Neural progenitor cell (in vitro differentiated cells): ENCODE measurements at places on chromosomes 16 and 17. TPM values are rescaled to one million over a fixed set of nuclear protein-coding genes. Genes with fewer than 3 reads are reported as not detected.

DNA sequence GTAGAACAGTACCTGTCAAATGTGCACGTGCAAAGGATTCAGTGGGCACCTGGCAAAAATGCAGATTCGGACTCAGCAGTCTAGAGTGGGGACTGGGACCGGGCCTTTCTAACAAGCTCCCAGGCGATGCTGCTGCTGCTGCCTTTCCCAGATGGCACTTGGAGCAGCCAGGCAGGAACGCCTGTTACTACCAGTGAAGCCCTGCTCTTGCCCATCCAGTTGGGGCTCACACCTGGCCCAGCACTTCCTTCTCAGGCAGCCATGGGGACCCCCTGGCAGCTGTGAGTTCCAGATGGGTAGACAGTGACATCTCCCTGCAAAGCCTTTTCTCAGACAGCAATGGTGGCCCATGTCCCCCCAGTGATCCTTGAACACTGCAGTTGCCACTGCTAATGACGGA is 30.4 kb downstream of the KDM8 start:
- no peaks in the 10 kb centered on the region for H3K27me3 ChIP-seq
- H3K4me3 ChIP-seq = no peak overlapping the region
- no peaks in the 10 kb centered on the region for H3K36me3 ChIP-seq
- no peak for DNase-seq
- H3K27ac ChIP-seq = no peak overlapping the region

Gene TBC1D3K
- total RNA-seq = not detected in 2 replicates

DNA sequence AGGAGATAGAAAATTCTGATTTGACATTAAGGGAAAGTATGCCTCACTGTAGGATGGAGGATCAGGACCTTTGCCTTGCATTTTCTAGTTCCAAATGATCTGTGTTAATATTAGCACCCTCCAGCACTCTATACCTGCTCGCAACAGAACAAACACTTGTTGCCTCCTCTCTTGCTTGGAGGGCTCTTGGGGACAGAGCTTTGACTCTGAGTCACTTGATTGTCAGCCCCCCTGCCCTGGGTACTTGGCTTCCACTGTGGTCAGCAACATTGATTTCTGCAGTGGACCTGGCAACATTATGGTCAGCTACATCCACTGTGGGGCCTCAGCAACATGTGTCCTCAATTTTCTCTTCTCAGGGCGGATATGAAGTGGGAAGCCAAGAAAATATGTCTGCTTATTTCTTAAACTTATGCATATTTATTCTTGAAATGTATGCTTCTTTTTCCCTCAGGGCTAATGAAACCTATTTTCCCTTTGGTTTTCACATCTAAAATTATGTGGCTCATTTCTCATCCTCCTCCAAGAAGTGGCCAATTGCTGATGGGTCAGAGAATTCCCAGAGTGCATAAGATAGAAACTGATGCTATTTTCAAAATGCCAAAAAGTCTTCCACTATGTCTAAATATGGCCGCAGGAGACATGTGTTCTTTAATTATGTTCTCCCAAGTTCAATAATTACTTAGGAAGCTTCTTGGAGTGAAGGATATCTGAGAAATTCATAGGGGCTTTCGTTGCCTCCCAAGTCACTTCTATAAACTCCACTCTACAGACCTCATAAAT is 94.6 kb upstream of the SMIM36 start:
- no peaks in the 10 kb centered on the region for H3K27me3 ChIP-seq
- no peak for DNase-seq
- H3K36me3 ChIP-seq = no peaks in the 10 kb centered on the region
- H3K27ac ChIP-seq = no peak overlapping the region
- peaks cover 31% of the 10 kb centered on the region for H3K4me1 ChIP-seq

- H3K27me3 ChIP-seq = no peaks in the 10 kb centered on the region
- H3K36me3 ChIP-seq = no peaks in the 10 kb centered on the region
- H3K4me3 ChIP-seq = no peak overlapping the region
- no peak overlapping the region for H3K27ac ChIP-seq
These were observed 496.9 kb upstream of the C16orf82 start for GRCh38 chr16:26569793-26570192.

GRCh38 chr16:30984669-30985400 is at the start of gene HSD3B7:
HSD3B7 (plus strand) TSS chr16:30985207; CDS start chr16:30985659, 452 bp downstream.
- H3K4me1 ChIP-seq = no peaks in the 10 kb centered on the region
- no peak within 1 kb of the TSS for H3K27ac ChIP-seq
- no peaks in the 10 kb centered on the region for H3K27me3 ChIP-seq
- peak; percentile 90 for DNase-seq
- H3K36me3 ChIP-seq = no peaks in the 10 kb centered on the region

DNA sequence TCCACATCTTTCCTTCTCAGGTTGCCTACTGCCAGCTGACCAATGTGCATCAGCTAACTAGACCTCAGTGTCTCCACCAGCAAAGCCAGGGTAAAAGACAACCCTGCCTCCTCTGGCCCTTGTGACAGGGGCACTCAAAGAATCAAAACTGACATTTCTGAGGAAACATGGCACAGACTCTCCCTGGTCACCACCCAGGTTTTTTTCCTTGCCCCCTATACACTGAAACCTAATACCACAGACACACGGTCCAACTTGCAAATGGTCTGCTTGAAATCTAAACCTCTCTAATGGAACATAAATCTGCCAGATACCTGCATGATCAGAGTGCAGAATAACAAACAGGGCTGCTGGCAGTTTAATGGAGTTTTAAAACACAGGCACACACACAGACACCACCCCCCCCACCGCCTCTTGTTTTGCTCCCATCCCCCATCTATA is 19.5 kb upstream of the CORO6 start:
- peak; percentile 2 for DNase-seq
- H3K36me3 ChIP-seq = no peaks in the 10 kb centered on the region
- peaks cover 8% of the 10 kb centered on the region for H3K4me1 ChIP-seq
- no peak overlapping the region for H3K4me3 ChIP-seq
- no peaks in the 10 kb centered on the region for H3K27me3 ChIP-seq

DNA sequence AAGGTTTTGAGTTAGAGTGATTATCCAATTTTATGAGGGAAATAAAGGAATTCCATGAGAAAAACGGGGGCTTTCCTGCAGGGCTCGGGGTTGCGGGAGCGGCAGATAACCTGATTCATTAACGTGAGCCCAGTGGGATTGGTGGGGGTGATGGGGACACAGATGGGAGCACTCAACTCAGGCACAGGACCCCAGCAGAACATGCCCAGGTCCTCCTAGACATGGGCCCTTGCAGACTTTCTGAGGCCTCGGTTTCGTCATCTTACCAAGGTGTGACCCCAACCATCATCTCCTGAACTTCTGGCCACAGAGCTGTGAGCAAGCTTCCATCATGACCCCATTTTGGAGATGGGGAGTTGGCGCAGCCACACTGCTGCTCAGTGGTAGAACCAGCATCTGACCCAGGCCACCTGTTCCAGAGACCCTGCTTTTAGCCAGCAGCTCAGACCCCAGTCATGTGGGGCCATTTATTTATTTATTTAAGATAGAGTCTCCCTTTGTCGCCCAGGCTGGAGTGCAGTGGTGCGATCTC is 22.3 kb downstream of the CARHSP1 start:
- no peaks in the 10 kb centered on the region for H3K27me3 ChIP-seq
- H3K27ac ChIP-seq = peak overlapping the region; percentile 46
- no peak overlapping the region for H3K4me3 ChIP-seq
- no peak for DNase-seq
- H3K36me3 ChIP-seq = no peaks in the 10 kb centered on the region
- H3K4me1 ChIP-seq = no peaks in the 10 kb centered on the region

- H3K27me3 ChIP-seq = no peaks in the 10 kb centered on the region
- no peak overlapping the region for H3K4me3 ChIP-seq
- peak; percentile 31 for DNase-seq
- no peaks in the 10 kb centered on the region for H3K4me1 ChIP-seq
- H3K36me3 ChIP-seq = no peaks in the 10 kb centered on the region
These were observed 65.3 kb upstream of the NUDT7 start for GRCh38 chr16:77657016-77657415.

Gene DBNDD1
- 5.2 and 19.4 TPM in 2 replicates for total RNA-seq

- H3K4me3 ChIP-seq = no peak overlapping the region
- H3K27me3 ChIP-seq = no peaks in the 10 kb centered on the region
- no peak for DNase-seq
- H3K36me3 ChIP-seq = no peaks in the 10 kb centered on the region
These were observed 14.7 kb upstream of the SMURF2 start for GRCh38 chr17:64676763-64677162.

- H3K4me3 ChIP-seq = no peak overlapping the region
- DNase-seq = no peak
- H3K27me3 ChIP-seq = no peaks in the 10 kb centered on the region
- H3K36me3 ChIP-seq = no peaks in the 10 kb centered on the region
These were observed 45.2 kb downstream of the MFSD11 start for GRCh38 chr17:76783146-76783545.

GRCh38 chr17:18332909-18333489 is 17.9 kb downstream of the SMCR8 start:
- DNase-seq = no peak
- no peaks in the 10 kb centered on the region for H3K36me3 ChIP-seq
- H3K4me3 ChIP-seq = no peak overlapping the region

Gene MT4
- not detected in 2 replicates for total RNA-seq

Gene LAT
- 2.9 TPM in 1 of 2 replicates, not detected in the other for total RNA-seq

DNA sequence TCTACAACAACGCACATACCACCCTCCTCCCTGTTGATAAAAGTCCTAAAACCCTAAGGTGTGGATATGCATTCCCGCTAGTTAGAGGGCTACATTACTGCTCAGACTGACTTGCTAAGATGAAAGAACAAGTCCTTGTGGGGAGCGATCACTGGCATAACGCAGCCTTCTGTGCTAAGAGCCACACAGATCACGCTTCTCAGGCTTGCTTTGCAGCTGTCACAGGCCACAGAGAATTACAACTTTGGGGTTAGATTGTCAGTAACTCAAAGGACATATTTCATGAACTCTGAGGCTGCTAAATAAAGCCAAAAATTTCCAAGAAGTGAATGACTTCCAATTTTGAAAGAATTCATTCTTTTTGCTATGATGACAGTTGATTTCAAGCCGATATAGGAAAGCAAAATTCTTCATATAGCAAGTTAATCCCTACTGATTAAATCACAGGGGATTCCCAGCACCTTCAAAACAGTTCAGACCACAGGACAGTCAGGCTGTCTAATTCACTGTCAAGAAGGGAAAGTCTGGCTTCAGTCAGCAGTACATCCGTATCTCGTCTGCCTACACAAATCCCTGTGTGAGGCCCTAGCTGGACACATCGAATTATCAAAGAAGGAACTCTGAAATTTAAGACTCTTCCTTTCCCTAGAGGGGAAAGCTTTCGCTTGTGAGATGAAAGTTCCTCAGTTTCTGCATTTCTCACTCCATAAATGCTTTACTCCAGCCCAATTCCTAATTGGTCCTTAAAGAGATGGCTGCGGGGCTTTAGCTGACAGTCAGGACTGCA is 107.1 kb downstream of the VPS53 start:
- H3K27ac ChIP-seq = no peak overlapping the region
- no peaks in the 10 kb centered on the region for H3K36me3 ChIP-seq
- H3K27me3 ChIP-seq = no peaks in the 10 kb centered on the region

Gene CDH8
- 23.7 and 31.4 TPM in 2 replicates for total RNA-seq

GRCh38 chr16:75048054-75048453 is 49.2 kb downstream of the ZNRF1 start:
- DNase-seq = no peak
- H3K4me1 ChIP-seq = peaks cover 8% of the 10 kb centered on the region
- no peak overlapping the region for H3K4me3 ChIP-seq
- no peak overlapping the region for H3K27ac ChIP-seq

DNA sequence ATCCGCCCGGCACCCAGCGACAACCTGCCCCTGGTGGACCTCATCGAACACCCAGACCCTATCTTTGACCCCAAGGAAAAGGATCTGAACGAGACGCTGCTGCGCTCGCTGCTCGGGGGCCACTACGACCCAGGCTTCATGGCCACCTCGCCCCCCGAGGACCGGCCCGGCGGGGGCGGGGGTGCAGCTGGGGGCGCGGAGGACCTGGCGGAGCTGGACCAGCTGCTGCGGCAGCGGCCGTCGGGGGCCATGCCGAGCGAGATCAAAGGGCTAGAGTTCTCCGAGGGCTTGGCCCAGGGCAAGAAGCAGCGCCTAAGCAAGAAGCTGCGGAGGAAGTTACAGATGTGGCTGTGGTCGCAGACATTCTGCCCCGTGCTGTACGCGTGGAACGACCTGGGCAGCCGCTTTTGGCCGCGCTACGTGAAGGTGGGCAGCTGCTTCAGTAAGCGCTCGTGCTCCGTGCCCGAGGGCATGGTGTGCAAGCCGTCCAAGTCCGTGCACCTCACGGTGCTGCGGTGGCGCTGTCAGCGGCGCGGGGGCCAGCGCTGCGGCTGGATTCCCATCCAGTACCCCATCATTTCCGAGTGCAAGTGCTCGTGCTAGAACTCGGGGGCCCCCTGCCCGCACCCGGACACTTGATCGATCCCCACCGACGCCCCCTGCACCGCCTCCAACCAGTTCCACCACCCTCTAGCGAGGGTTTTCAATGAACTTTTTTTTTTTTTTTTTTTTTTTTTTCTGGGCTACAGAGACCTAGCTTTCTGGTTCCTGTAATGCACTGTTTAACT is 1.0 kb downstream of the NOG start:
- H3K27ac ChIP-seq = no peak overlapping the region
- no peaks in the 10 kb centered on the region for H3K36me3 ChIP-seq
- peak overlapping the region; percentile 71 for H3K4me3 ChIP-seq
- DNase-seq = peak; percentile 63

Gene AXIN1
- 19.6 and 35.4 TPM in 2 replicates for total RNA-seq

DNA sequence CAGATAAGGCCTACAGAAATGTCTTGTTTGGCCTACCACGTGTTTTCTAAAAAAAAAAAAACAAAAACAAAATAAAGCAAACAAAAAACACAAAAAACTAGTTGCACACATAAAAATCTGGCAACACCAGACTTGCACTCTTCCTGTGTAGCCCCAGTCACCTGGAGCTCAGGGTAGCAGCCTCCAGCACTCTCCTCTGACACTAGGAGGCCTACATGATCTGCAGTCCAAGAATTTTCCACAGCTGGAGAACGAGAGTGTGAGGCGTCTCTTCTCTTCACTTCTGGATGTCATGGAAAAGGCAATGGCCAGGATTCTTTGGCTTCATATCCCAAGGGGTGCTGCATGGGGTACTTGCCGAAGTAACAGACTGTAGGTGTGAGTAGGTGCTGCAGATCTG is 310.2 kb upstream of the SALL1 start:
- H3K27me3 ChIP-seq = no peaks in the 10 kb centered on the region
- no peak overlapping the region for H3K4me3 ChIP-seq
- H3K36me3 ChIP-seq = no peaks in the 10 kb centered on the region
- no peak overlapping the region for H3K27ac ChIP-seq
- DNase-seq = no peak
- H3K4me1 ChIP-seq = peaks cover 56% of the 10 kb centered on the region

Gene LRRC36
- 0.34 TPM in 1 of 2 replicates, not detected in the other for total RNA-seq

GRCh38 chr16:27951489-27952120 is 111.9 kb downstream of the GSG1L start:
- H3K27me3 ChIP-seq = peaks cover 16% of the 10 kb centered on the region
- H3K4me1 ChIP-seq = no peaks in the 10 kb centered on the region
- H3K4me3 ChIP-seq = no peak overlapping the region
- H3K27ac ChIP-seq = no peak overlapping the region

DNA sequence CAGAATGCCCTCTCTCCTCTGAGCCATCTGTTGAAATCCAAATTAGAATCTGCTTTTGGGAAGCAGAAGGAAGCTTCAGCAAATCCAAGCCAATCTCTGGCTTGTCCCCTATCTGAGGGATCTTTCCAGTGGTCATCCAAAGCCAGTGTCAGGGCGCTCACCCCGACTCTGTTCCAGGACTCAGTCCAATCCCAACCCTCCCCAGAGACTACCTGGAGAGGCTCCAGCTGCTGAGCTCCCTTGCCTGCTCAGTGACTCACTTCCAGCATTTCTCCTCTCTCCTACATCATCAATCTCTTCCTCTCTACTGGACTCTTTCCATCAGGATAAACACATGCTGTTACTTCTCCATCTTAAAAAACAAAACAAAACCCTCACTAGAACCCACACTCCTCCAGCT is 2.4 kb downstream of the MATCAP1 start:
- peaks cover 12% of the 10 kb centered on the region for H3K4me1 ChIP-seq
- no peak for DNase-seq
- no peak overlapping the region for H3K27ac ChIP-seq
- no peaks in the 10 kb centered on the region for H3K36me3 ChIP-seq
- no peak overlapping the region for H3K4me3 ChIP-seq

Gene TOM1L1
- 83.8 and 107 TPM in 2 replicates for total RNA-seq
